ENCODE measurements at places on chromosomes 6 and 20.

GRCh38 chr20:64158346-64159285, 5.6 kb upstream of the MYT1 start:
- DNase-seq: no peak

GRCh38 chr20:62408055-62408454, 970 bp upstream of the CABLES2 start:
- no peak for DNase-seq

GRCh38 chr6:167163476-167164011, 5.8 kb upstream of the GPR31 start:
- DNase-seq: no peak

DNA sequence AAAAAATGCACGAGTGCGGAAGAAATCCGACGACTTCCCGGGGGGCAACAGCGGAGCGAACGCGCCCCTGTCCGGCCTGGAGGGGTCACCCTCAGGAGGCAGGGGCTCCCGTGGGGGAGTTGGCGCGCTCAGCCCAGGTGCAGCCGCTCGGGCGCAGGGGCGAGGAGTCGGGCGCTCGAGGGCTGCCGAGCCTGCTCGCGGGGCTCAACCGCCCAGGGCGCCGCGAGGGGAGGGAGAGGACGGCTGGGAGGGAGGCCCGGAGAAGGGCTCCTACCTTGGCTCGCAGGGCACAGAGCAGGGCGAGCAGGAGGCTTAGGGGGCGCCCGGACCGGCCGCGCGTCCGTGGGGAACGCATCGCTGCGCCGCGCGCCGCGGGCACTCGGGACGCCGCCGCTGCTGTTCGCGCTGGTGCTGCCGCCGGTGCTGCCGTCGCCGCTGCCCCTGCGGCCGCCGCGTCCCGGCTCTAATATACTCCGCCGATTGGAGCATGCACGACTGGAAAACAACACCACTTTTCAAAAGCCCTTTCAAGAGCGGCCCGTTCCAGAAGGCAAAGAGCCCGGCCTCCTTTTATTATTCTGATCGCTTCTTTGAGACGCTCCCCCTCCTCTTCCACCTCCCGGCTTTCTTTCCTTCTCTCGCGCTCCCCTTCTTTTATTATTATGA, 490 bp downstream of the JAG1 start:
- DNase-seq: peak; percentile 59

- DNase-seq: peak; percentile 54
These were observed 109.6 kb downstream of the RTN4IP1 start for GRCh38 chr6:106519460-106520394.

DNA sequence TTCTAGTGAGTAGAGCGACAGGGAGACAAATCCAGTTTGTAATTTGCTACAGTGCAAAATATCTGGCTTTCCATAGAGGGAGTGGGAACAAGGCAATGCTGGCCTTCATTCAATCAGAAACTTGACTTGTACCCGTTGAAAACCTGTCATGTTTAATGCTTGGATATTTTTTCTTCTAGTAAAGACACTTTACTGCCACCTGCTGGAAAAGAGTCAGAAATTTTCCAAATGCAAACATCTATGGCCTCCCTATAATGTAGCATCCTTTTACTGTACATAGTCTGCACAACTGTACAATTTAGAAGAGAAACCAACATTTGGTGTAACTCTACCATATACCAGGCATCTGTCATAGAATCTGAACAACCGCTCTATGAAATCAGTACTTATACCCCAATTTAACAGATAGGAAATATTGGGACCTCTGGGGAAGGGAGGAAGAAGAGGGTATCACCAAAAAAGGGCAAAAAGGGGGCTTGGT, 16.7 kb upstream of the TBC1D20 start:
- peak; percentile 54 for DNase-seq

DNA sequence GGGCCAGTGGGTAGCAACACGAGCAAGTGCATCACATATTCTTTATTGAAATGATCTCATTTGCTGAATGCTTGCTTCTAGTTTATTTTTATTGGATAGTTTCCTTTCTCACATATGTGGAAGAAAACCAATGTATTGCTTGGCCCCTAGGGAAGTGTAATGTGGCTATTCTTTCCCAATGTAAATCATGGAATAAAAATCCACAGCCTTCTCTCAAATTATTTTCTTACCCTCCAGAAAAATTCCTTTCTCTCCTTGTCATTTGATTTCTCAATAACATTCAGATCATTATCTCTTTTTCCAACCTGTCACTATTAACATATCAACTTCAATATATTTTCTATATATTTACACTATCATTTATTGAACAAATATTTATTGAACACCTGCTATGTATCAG, 51.9 kb upstream of the PTPRK start:
- DNase-seq: no peak

GRCh38 chr6:16158943-16159557, 30.2 kb downstream of the MYLIP start:
- DNase-seq: no peak

GRCh38 chr6:15712797-15713196, 50.0 kb upstream of the DTNBP1 start:
- DNase-seq: no peak

- DNase-seq: no peak
These were observed 262.2 kb downstream of the NRN1 start for GRCh38 chr6:5744497-5744896.

DNA sequence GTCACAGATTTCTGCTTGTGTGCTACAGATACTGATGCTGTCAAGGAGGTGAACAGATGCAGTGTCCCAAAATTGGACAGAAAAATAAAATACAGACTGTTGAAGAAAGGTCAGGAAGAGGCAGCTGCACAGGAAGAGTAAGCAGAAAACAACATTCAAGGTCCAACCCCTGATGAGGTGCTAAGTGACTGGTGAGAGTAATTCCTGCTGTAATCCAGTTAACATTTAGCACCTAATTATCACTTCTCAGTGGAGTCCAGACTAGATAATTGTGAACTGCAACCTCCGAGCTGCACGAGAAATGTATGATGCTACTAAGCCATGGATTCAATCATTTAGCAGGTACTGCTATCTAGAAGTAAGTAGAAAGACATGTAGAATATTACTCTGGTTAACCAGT, 36.3 kb upstream of the NRSN1 start:
- no peak for DNase-seq

GRCh38 chr20:32191873-32192272, 15.7 kb downstream of the PLAGL2 start:
- no peak for DNase-seq

GRCh38 chr6:26223228-26223627, 136.0 kb downstream of the HFE start:
- DNase-seq: no peak

DNA sequence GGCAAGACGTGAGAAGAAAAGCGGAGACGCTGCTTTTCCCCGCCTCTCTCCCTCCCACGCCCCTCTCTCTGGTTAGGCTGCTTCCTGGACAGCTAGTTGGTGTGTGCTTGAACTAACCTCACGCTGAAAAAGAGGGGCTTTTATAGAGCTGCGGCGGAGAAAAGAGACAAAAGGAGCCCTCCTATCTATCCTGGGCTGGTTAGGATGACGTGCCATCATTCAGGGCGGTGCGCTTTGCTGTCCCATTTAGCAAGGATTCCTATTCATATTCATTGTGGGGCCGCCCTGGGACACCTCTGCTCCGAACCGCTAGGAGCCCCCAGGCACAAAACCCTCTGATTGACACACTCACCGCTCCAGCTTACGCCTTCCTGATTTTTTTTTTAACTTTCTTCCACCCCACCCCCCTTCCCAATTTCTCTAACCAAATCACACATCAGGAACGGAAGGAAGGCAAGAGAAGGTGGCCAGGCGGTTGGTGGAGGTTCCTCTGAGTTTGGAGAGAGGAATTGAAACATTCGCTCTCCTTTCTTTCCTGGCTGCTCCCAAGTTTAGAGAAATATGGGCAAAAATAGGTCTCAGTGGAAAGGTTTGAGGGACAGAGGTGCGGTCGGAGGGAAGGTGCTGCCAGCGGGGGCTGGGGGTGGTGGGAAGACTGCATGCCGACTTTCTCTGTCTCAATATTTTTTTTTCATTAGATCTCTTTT, at the start of gene OLIG3:
Gene OLIG3 (minus strand): TSS at position 114 of the 707 bp plus-strand sequence. CDS start 224 bp downstream, outside the sequence.
- DNase-seq: peak; percentile 59

DNA sequence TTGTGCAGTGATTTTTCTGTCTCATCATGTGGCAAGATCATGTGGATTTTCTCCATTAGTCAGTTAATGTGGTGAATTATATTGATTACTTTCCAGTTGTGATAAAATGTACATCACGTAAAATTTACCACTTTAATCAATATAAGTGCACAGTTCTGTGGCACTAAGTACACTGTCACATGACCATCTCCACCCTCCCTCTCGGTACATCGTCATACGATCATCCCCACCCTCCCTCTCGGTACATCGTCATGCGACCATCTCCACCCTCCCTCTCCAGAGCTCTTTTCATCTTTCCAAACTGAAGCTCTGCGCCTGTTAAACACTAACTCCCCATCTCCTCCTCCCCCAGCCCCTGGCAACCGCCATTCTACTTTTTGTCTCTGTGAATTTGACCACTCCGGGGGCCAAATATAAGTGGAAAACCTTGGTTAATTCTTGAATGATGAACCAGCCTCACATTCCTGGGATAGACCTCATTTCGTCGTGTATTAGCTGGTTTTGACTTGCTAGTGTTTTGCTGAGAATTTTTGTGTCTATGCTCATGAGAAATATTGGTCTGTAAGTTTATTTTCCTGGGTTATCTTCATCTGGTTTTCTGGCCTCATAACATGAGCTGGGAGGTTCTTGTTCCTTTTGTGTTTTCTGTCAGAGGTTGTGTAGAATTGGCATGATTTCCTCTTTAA, 10.8 kb downstream of the NTSR1 start:
- DNase-seq: no peak

DNA sequence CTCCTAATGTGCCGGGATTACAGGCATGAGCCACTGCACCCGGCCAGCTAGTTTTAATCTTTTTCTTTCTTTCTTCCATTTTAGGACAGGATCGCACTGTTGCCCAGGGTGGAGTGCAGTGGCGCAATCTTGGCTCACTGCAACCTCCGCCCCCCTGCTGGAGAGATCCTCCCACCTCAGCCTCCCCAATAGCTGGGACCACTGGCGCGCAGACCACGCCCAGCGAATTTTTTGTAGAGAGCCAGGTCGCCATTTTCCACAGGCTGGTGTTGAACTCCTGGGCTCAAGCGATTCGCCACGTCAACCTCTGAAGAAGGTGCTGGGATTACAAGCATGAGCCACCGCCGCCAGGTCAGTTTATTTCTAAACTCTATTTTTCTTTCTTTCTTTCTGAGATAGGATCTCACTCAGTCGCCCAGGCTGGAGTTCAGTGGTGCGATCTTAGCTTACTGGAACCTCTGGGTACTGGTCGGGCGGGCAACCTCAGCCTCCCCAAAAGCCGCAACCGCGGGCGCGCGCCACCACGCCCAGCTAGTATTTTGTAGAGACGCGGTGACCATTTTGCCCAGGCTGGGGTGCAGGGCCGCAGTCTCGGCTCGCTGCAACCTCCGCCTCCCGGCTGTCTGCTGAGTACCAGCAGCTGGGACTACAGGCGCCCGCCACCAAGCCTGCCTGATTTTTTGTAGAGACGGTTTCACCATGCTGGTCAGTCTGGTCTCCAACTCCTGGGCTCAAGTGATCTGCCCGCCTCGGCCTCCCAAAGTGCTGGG, 20.0 kb upstream of the LIN28B start:
- DNase-seq: no peak

All from GM20000 (cell line).